ENCODE measurements at places on chromosomes 13 and 19.

DNA sequence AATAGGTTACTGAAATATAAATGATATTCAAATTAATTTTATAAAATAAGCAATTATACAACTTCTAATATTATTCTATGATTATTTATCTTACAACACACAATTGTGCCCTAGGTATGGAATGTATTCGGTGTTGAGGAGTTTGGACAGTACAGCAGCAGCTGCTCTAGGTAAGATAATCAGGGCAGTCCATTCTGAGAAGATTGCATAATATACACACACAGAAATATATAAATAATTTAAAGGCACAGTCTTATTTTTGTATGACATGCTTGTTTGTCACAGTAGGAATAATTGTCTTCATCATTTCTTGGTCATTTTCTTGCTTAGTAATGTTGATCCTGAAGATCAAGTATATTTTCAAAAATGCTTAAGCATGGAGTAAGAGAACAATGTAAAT lies 849.4 kb upstream of the MIR17HG start:
- DNase-seq, result no peak

DNA sequence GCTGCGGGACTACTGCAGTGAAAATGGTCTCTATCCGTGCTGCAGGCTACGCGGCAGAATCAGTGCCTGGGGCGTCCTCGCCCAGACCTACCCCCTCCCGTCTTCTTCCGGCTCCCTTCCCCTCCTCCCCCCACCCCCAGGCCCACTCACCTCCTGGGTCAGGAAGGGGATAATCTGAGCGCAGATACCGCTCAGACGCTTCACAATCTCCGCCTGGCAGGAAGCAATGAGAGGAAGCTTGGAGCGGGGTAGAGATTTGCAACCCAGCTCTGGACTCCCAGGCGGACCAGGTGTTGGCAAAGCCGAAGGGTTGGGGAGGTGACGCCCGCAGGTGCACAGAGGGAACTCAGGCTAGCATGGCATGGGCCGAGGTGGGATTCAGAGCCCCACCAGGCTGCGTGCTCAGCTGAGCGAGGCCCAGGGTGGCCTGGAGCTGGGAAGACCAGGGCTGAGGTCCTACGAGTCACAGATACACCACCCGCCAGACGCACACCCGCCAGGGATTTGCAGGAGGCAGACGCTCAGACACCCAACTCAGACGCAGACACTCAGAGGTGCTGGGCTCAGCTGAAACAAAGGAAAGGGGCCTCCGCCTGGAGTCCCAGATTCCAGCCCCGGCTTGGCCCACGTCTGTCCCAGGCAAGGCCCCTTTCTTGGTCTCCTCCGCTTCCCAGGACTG lies 4.1 kb downstream of the TLE2 start:
- no peak for DNase-seq

GRCh38 chr13:72678312-72678711 lies 49.1 kb downstream of the MZT1 start:
- DNase-seq, result no peak

DNA sequence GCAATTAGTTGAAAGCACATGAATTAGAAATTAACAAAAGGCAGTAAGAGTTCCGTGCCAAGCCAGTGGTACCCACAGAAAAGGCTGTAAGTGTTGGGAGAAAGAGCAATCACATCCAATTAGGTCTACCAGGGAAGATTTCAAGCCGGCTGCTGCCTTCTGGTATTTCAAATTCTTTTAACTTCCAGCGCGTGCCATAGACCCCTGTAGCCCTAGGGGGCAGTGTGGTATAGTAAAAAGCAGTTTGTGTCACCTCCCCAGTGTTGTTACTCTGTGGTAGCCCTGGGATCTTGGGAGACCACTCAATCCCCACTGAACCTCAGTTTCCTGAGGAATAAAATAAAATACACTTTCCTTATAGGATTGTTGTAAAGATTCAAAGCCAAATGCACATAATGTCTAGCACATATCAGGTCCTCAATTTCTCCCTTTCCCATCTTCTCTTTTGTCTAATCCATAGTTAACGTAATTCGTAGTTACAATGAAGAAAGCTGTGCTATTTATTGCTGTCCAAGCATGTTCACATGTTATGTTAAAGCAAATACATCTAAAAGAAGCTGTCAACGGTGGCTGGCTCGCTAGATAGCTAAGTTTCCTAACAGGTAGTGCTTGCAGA lies 230.2 kb downstream of the TDRD3 start:
- DNase-seq, result peak; percentile 58

GRCh38 chr19:45790942-45791341 lies 1.7 kb downstream of the DMWD start:
- peak; percentile 62 for DNase-seq

GRCh38 chr19:35509861-35510625 lies 3.4 kb downstream of the DMKN start:
- DNase-seq, result peak; percentile 52

DNA sequence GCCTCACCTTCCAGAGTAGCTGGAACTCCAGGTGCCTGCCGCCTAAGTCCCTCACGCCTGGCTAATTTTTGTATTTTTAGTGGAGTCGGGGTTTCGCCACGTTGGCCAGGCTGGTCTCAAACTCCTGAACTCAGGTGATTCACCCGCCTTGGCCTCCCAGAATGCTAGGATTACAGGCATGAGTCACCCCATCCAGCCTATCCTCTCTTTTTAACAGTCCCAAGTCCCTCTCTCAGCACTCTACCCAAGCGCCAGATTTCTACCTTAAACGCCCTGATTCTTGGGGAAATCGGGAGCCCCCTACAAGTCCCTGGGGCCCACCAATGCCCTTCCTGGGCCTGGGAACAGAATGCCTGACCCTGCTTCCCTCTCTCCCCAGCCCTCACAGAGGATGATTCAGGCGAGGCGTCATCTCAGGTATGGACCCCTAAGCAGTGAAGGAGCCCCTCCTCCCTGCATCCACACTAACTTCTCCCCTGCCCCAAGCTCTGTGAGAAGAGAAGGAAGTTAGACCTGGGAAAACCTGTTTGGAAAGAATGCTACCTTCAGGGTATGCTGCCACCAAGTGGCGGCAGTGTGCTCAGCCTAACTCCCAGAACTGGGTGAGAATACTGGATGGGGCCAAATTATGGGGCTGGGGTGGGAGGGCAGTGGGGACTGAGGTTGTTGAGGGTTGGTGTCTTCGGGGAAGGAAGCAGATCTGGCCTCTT lies 20.8 kb upstream of the EBI3 start:
- DNase-seq, result no peak
